ENCODE measurements at places on chromosomes 4 and X.
A peak's percentile ranks its signal among the peaks of the same experiment; 100 is the strongest.

DNA sequence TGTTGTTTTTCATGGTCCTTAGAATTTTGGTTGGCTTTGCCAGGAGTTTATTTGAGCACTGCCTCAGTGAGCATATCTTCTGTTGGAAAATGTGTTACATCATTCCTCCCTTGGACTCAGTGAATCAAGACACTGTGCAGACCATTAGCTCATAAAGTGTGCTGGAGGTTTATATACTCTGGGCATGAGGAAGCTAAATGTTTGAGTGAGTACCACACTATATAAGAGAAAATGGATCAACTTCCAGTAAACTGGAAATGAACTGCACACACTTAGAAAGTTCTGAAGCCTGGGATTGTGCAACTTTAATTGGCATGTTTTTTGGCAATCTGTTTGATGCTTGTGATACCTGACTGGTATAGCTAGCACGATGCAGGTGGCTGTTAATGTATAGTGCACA, 75.9 kb downstream of the LIMCH1 start:
- DNase-seq: no peak

GRCh38 chr4:179586460-179586859, 2144.2 kb upstream of the AGA start:
- DNase-seq: no peak

DNA sequence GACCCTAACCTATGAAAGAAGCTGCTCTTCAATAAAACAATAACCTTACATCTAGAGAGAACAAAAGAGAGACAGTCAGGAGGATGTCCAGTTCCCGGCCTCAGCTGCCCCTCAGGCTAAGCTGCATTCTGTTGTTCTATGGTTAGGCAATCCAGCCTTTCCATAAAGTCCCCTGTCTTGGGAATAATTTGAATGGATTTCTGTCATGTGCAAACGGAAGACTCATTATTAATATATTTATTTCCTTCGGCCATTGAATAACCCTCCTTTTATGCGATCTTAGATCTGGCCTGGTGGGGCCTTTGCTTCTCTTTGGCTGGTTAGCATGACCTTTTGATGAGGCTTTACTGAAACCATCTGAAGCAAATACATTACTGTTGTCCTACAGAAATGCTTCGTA, 80.1 kb downstream of the ANKRD50 start:
- no peak for DNase-seq

- no peak for DNase-seq
Observed at GRCh38 chr4:81038636-81039350, 8.3 kb downstream of the BMP3 start.

DNA sequence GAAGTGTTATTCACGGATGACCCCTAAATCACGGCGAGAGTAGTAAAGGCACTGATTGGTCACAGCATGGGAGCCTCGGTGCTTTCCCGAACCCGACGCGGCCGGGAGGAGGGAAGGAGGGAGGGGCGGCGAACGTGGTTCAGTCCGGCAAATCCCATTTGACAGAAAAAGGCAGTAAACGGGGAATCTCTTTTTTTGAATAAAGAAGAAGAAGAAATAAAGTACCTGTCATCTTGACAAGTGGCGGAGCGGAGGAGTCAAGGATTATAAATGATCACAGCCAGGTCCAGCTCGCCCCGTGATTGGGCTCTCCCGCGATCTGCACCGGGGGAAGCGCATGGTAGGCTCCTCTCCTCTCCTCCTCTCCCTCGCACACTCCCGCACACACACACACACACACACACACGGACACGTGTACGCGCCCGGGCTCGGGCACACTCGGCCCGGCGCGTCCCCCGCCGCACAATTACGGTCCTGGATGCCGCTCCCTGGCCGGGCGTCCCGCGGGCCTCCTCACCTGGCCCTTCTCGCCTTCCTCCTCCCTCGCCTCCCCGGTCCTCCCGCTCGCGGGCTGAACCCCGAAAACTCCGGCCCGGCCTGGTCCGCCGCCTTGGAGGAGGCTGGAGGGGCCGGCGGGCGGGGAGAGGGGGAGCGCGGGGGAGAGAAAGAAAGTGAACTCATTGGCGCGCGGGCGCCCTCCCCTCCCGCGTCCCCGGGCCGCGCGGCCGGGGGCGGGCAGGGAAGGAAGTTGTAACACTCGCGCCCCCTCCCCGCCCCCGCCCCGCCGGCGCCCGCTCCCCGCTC, 99.2 kb upstream of the TENM3 start:
- peak; percentile 47 for DNase-seq

DNA sequence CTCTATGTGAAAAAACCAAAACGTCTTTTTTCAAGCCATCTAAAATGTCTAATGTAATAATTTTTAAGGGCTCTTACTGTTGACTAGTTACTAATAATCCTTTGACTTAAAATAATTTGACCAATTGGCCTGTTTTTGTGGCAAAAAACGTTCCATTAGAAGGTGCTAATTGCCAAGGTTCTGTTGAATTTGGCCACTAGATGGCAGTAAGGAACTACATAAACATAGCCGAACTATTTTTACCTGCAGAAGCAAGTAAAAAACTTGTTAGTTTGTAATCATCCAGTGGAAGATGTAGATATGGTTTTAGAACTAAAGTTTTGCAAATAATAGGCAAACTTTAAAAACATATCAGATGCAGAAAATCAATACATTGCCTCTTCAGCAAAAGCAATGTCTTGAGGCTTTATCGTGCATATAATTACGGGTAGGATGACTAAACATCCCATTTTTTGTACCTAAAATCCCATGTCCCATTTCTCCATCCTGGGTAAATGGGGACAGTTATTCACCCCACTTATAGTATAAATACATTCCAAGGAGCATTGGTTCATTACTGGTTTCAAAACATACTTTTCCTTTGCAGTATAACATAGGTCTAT, 57.6 kb downstream of the PROM1 start:
- peak; percentile 26 for DNase-seq

DNA sequence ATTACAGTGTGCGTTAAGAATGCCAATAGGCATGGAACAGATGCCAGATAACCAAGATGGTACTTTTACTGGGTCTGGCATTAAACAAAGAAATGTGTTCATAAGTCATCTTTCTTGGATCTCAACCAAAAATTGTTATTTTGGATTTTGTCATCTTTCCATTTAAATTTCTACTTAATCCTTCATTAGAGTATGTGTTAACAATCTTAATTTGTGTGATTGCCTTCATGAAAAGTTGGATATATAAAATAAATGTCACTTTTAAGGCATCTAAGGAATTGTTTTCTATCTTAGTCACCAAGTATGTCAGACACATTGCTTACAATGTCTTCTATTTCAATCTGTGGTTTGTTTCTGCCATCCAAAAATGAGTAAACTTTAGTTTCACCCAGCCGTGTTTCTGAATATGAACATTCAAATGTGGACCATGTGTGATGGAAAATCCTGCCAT, 87.5 kb downstream of the PALLD start:
- DNase-seq: no peak

DNA sequence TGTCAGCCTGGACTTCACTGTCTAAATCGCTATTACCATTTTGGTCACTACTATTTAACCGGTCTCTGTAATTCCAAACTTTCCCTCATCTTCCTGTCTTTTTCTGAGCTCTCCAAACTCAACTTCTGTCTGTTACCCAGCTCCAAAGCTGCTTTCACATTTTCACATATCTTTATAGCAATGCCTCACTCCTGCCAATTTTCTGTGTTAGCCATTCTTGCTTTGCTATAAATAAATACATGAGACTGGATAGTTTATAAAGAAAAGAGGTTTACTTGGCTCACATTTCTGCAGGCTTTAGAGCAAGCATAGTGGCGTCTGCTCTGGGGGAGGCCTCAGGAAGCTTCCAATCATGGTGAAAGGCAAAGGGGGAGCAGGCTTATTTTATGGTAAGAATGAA, 368.3 kb upstream of the GNPDA2 start:
- no peak for DNase-seq

DNA sequence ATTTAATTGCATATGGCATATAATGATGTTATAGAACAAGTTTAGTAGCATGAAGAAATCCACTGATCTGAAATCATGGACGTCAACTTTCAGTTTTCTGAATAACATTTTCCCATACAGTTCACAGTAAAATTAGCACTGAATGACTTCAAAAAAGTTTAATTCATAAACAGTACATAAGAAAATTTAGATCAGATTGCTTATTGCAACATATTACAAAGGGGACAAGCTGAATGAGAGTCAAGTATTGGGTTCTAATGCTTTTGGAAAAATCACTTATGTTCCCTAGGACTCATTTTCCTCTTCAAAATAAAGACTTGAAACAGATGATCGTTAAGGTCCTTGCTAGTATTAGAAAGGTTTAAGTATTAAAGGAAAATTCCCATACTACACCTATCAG, 898.3 kb upstream of the INTU start:
- DNase-seq: no peak

- DNase-seq: no peak
Observed at GRCh38 chr4:89222170-89222569, 85.4 kb downstream of the GPRIN3 start.

DNA sequence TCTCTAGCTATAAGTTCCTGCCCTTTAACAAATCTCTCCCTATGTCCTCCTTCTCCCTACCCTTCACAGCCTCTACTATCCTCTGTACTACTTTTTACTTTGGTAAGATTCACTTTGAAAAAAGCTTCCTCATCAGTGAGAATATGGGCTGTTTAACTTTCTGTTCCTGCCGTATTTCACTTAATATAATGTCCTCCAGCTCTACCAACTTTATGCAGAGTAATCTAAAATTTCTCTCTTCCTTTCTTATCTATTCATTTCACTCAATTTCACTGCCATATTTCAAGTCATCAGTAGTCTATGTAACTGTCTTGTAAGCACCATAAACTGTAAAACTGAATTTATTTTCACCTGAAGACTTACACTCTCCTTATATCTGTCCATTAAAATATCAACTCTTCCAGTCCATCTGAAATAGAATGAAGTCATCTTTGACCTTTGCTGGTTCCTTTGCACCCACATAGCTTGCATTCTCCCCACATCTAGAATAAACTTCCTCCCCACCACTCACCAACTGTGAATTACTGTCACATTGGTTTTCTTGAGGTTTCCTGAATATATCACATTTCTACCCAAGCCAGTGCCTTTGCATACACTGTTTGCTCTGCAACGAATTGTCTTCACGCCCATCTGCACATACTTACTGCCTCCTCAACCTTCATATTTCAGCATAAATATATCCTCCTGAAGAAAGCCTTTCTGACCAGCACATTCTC, 54.6 kb downstream of the ARAP2 start:
- no peak for DNase-seq

DNA sequence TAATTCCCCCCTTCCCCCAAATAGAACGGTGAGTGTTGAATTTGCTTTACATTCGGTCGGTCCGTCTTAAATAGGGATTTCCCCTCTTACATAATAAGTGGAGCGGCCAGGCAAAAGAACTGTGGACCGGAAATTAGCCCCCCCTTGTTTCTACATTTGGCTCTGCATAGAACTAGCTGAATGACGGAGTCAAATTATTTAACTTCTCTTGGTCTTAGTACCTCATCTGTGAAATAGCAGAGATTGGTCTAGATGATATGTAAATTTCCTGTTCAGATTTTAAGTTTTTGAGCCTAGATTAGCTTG, 1.3 kb downstream of the SPATA18 start:
- no peak for DNase-seq

DNA sequence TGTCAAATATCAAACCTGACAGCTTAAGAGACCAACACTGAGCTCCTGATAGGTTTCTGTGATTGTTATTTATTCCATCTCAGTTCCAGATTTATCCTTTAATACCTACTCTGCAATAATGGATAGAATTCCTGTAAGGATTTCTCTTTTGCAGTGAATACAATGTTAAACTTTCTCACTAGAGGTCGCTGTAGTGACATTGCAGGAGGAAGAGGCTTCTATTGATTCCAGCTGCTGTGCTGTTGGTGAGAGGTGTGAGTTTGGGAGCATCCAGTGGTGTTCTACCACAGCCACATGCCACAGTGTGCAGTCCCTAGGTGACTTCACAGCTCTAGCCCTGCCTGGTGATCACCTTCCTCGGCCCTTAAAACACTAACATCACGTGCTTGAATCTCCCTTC, 34.6 kb upstream of the DCAF8L2 start:
- no peak for DNase-seq

GRCh38 chr4:92303621-92304027, at the start of gene GRID2:
Gene GRID2, plus strand, starts transcription at chr4:92303966.
- no peak for DNase-seq

DNA sequence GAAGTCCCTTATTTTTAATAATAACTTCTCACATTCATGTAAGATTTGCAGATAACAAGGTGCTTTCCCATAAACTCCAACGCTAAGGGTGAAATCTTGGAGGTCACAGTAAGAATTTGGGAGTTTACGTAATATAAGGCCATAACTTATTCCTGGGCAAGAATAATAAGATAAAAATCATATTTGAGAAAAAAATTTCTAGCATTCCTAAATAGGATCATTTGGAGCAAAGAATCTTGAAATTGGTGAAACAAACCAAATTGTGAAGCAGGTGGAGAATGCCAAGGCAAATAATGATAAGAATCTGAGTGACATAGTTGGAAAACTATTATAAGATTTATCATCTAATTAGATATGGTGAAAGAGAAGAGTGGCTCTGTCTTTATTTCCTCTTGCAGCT, 50.4 kb upstream of the FGF16 start:
- DNase-seq: no peak

DNA sequence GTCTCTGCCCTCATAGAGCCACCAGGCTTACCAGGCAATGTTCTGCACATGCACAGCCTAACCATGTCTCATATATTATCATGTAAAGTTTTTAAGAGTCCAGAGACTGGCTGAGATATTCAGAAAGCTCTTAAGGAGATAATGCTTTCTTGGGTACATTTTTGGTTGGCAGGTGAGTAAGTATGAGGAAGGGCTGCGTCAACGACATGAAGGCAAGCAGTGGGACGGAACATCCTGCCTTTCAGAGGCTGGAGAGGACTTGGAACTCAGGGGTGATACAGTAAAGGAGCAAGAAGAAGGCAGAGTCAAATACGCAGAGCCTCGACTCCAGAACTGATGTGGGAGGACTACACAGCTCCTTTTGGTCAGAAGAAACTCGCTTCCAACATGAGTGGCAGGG, 74.8 kb upstream of the MTNR1A start:
- DNase-seq: no peak

GRCh38 chr4:72953571-72953970, 115.9 kb downstream of the COX18 start:
- DNase-seq: no peak

DNA sequence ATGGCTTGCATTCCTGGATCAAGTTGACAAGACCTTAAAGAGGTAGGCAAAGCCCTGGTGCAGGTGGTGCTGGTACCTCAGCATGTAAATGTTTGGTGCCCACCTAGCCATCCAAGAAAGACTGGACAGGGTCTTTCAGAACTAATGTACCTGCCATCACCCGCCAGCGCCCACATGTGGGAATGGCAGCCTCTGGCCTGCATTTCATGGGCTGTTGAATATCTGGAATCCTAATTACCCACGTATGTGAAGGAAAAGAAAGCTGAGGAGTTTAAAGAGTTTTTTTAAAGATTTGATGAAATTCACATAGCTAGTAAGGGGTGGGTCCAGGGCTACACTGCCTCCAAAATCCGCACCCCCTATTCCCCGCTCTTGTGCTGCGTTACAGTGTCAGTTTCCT, 8.6 kb upstream of the CCDC149 start:
- no peak for DNase-seq

- DNase-seq: peak; percentile 41
Observed at GRCh38 chrX:15977644-15978043, 123.0 kb upstream of the AP1S2 start.
